ENCODE measurements at places on chromosomes 11 and 22.

GRCh38 chr11:117392001-117392690 lies 64.5 kb downstream of the CEP164 start:
- ATAC-seq: no peak

- no peak for ATAC-seq
Measured at GRCh38 chr11:118398791-118399559, 2.4 kb upstream of the ATP5MG start.

DNA sequence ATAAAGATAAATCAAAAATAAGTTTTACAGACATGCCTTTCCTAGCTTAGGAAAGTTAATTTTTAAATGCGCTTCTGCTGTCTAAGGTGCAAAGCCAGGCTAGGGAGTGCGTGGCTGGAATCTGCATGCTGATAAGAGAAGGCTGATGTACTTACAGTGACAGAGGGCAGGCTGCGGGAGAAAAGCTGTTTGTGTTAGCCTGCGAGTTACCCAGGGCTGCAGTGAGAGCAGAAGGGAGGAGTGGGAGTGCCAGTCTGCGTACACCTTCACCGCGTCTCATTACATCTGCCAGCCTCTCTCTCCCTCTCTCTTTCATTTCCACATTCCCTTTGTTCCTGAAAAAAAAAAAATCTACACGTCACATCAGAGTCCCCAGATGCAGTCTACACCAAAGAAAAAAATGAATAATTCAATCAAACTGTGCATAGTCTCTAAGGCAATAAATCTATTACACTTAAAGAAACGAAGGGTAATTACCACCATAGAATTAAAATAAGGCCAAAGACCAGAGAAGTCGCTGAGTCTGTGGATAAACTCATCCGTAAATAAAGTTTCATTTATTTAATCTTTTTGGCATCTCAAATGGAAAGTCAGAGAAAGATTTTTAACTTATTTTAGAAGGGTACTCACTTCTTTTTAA lies 126.4 kb upstream of the C11orf58 start:
- no peak for ATAC-seq

- ATAC-seq: no peak
Measured at GRCh38 chr11:116173941-116174911, 598.6 kb downstream of the BUD13 start.

DNA sequence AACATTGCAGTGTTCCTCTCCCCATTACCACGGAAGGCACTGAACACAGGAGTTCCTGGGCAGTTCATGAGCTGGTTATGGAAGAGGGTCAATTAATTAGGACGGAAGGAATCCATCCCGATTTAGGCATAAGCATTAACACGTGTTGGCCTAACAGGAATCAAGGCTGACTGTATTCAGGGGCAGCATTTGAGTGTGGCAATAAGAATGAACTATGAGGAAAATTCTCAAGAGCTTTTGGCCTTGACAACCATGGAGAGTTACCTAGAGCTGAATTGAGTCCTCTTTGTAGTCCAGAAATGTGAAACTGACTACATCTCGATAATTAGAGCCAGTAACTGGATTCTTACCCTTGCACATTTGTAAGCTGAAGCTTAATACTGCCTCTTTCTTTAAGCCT lies 82.4 kb upstream of the CRTAM start:
- ATAC-seq: no peak

DNA sequence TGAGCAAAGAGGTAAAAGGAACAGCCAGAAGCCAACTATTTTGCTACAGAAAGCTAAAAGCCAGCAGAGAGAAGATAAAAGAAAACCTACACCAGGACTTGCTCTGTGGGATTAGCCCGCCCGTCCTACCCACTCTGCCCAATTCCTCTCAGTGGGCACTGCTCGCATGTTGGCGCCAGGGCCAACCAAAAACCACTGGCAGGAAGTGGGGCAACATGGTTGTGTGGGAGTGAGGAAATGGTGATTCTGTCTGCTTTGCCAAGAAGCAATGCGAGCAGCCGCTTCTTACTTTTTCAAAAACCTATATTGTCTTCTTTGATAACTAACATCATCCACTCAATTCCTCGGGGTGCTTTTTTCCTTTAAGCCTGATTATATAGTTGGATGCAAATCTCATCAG lies 14.2 kb upstream of the APOA1 start:
- ATAC-seq: no peak

All from SK-N-SH treated with all-trans-retinoic acid at 6 μM for 48 hours (cell line).